ENCODE measurements at places on chromosomes 16 and 17. TPM values are rescaled to one million over a fixed set of nuclear protein-coding genes. Genes with fewer than 3 reads are reported as not detected.

DNA sequence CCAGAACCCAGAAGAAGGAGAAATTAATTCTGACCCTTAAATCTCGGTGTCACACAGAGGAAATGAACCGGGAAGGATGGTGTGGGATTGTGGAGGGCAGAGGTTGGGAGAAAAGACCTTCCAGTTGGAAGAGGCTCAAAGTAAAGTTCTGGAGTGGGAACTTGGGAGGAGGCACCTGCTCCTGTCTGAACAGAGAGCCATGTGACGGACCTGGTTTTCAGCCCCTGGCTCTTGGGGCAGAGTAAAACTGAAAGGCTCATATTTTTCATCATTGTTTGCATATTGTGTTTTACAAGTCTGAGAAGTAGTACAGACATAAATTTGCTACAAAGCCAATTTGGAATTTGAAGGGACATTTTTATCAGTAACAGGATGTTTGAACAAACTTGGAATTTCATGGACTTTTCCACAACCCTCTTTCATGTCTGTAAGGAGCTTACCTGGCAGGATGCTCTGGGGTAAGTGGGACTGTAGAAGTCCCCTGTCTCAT, 24.4 kb upstream of the SEC14L1 start:
- no peak for DNase-seq
- H3K27me3 ChIP-seq: no peaks in the 10 kb centered on the region
- peak overlapping the region; percentile 39 for H3K27ac ChIP-seq
- no peak overlapping the region for H3K4me3 ChIP-seq
- peaks cover 7% of the 10 kb centered on the region for H3K4me1 ChIP-seq

DNA sequence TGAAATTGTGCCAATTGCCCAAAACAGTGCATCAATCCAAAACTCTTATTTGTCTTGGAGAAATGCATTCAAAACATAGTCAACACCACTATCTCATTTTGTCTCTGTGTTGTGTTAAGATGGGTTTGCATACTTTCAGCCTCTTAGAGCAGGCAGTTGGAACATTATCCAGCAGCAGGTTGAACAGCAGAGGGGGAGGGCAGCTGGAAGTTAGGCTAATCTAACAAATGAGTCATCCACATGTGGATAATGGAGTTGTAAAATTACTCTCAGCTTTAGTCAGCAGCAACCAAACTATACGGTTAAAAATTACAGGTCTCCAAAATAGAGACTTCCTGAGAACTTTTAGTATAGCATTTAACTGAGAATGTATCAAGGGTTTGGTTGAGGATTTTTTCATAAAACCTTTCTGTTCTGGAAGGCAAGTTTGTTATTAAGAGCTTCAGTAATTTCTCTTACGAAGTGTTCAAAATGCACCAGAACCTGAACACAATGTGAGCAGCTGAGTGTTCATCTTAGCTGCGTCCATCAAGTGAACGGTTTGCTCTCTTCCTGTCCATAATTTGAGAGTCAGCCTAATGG, 46.3 kb downstream of the PRKCA start:
- no peaks in the 10 kb centered on the region for H3K27me3 ChIP-seq
- no peak for DNase-seq
- no peaks in the 10 kb centered on the region for H3K4me1 ChIP-seq
- H3K27ac ChIP-seq: no peak overlapping the region
- H3K36me3 ChIP-seq: no peaks in the 10 kb centered on the region

- no peak overlapping the region for H3K4me3 ChIP-seq
- H3K4me1 ChIP-seq: no peaks in the 10 kb centered on the region
- H3K27ac ChIP-seq: no peak overlapping the region
- H3K27me3 ChIP-seq: no peaks in the 10 kb centered on the region
- H3K36me3 ChIP-seq: no peaks in the 10 kb centered on the region
These were observed 35.3 kb downstream of the METRNL start for GRCh38 chr17:83114706-83115105.

DNA sequence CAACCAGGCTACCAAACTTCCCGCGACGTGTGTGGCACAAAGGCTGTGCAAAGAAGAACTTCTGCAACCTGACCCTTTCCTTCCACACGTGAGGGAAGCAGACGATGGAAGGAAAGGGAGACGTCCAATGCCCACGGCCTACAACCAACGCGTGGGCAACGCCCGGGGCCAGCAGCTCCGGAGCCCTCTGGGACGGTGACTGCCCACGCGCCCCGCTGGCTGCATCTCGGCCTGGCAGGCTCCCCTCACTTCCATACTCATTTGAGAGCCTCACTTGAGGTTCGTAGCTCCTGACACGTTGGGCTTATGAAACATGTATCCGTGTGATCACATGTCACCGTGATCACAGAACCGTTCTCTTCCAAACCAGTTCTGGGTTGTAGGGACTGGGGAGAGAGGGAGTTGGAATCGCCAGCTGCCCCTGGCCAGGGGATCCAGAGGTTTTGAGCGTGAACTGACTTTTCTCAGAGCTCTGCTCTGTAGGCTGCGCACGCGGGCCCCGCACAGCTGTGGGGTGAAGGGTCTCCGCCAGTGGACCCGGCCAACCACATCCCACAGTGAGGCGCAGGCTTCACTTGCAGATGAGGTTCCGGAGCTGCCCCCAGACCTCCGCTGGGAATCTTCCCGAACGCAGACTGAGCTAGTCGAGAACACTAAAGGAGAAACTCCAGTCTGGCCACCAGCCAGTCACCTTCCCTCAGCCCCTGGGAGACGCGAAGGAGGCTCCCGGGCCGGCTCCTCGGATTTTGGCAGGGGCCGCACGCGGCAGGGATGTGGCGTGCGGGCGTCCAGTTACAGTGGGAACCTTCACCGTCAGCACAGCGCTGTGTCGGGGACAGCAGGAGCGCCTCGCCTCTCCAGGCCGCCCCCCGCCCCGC, 1.0 kb downstream of the LMF1 start:
- H3K36me3 ChIP-seq: no peaks in the 10 kb centered on the region
- H3K4me3 ChIP-seq: peak overlapping the region; percentile 91
- peak overlapping the region; percentile 74 for H3K27ac ChIP-seq
- no peaks in the 10 kb centered on the region for H3K27me3 ChIP-seq
- no peak for DNase-seq

- peaks cover 51% of the 10 kb centered on the region for H3K4me1 ChIP-seq
- H3K36me3 ChIP-seq: no peaks in the 10 kb centered on the region
- no peak for DNase-seq
- no peaks in the 10 kb centered on the region for H3K27me3 ChIP-seq
- no peak overlapping the region for H3K4me3 ChIP-seq
These were observed 2.5 kb upstream of the ARHGAP23 start for GRCh38 chr17:38425744-38426143.

DNA sequence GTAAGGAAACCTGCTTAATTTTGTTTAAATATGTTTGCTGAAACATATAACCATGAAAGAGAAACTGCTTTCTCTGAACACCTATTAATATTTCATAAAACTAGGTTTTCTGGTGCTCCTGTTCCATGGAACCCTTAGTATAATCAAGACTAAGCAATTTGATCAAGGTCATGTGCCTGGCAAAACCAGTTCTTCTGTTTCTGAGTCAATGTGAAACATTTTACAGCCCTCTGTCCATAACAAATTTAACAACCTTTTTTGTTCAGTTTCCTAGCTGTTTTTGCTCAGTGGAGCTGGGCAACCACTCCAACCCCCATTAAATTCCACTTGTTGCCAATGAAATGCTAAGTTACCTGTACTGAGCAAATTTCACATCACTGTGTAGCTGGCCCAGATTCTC, 344.0 kb downstream of the CA10 start:
- no peaks in the 10 kb centered on the region for H3K4me1 ChIP-seq
- no peaks in the 10 kb centered on the region for H3K27me3 ChIP-seq
- H3K4me3 ChIP-seq: no peak overlapping the region
- DNase-seq: no peak
- no peaks in the 10 kb centered on the region for H3K36me3 ChIP-seq

DNA sequence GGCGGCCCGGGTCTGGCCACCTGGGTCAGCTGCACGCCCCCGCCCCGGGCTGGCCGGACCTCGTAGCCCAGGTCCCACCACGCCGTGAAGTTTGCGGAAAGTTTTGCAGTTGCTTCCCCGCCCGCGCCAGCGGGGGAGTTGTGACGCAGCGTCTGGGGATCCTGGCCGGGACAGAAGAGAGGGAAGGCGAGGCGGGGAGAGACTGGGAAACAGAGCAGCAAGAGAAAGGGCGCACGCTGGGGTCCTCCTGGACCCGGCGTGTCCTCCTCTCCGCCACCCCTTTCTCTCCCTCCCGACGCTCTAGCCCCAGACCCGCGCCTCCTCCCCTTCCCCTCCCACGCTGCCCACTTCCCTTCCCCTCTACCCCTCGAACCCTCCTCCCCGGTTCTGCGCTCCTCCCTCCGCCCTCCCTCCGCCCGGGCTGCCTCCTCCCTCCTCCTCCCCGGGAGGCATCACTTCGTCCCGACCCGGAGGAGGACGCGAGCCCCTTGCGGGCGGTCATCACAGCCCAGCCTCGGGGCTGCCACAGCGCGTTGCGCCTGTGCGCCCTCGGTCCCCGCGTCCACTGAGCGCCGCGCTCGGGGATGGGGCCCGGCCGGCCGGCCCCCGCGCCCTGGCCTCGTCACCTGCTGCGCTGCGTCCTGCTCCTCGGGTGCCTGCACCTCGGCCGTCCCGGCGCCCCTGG, at the start of gene MRC2:
Gene MRC2 (plus strand): TSS at position 452 of the 685 bp plus-strand sequence. CDS start 133 bp downstream, at position 585.
- H3K36me3 ChIP-seq: no peaks in the 10 kb centered on the region
- DNase-seq: peak; percentile 90
- H3K4me1 ChIP-seq: peaks cover 3% of the 10 kb centered on the region
- peak within 1 kb of the TSS; percentile 83 for H3K27ac ChIP-seq

DNA sequence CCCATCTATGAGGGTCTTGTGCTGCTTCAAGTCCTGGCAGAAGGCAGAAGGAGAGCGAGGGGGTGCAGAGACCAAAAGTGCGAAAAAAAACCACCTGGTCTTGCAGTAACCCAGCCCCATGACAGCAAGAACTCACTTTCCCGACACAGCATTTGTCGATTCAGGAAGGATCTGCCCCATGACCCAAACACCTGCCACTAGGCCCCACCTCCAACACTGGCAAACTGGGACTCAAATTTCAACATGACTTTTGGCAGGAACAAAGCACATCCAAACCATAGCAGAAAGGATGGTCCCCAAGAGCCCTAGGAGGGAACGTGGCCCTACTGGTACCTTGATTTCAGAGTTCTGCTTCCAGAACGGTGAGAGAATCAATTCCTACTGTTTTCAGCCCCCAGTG, 34.7 kb upstream of the KLHDC4 start:
- H3K27me3 ChIP-seq: no peaks in the 10 kb centered on the region
- H3K36me3 ChIP-seq: no peaks in the 10 kb centered on the region
- H3K4me3 ChIP-seq: no peak overlapping the region
- no peaks in the 10 kb centered on the region for H3K4me1 ChIP-seq
- no peak for DNase-seq

The TBC1D3I gene
- not detected for total RNA-seq

The ABCA9 gene
- total RNA-seq: 10.9 TPM

The HYDIN gene
- 1.2 TPM for total RNA-seq

The IGF2BP1 gene
- total RNA-seq: not detected

Measured in ascending aorta (tissue), 2 donors.